ENCODE measurements at places on chromosomes 4 and X.

GRCh38 chrX:39974270-39974669 lies 123.5 kb downstream of the BCOR start:
- peak; percentile 34 for DNase-seq

GRCh38 chr4:10925996-10926395 lies 241.4 kb upstream of the CLNK start:
- DNase-seq: no peak

DNA sequence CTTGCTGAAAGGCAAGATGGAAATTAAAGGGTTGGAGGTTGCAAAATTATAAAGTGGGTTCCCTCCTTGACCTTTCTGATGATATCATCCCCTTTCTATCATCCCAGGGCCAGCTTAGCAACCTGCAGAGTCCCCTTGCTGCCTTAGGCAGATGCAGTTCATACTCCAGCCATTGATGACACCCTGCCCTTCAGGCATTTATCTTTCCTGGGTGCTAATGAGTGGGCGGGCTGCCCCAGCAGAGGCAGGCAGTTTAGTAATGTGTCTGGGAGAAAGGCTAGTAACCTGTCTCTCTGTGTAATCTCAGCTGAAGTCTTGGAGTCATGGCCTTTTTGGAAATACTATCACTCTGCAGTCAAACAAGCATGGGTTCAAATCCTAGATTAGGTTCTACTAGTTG lies 3.8 kb upstream of the FRMPD3 start:
- DNase-seq: no peak

- no peak for DNase-seq
Observed at GRCh38 chrX:6732101-6732500, 197.2 kb upstream of the VCX3A start.

GRCh38 chrX:133747196-133747595 lies 238.2 kb downstream of the GPC3 start:
- DNase-seq: no peak

- DNase-seq: no peak
Observed at GRCh38 chr4:16448241-16448840, 222.1 kb upstream of the TAPT1 start.

- DNase-seq: no peak
Observed at GRCh38 chr4:169271692-169272007, 894 bp upstream of the SH3RF1 start.

GRCh38 chr4:147994076-147994475 lies 262.2 kb downstream of the ARHGAP10 start:
- DNase-seq: no peak

- DNase-seq: peak; percentile 77
Observed at GRCh38 chrX:17635231-17635630, 102.1 kb upstream of the SCML1 start.

DNA sequence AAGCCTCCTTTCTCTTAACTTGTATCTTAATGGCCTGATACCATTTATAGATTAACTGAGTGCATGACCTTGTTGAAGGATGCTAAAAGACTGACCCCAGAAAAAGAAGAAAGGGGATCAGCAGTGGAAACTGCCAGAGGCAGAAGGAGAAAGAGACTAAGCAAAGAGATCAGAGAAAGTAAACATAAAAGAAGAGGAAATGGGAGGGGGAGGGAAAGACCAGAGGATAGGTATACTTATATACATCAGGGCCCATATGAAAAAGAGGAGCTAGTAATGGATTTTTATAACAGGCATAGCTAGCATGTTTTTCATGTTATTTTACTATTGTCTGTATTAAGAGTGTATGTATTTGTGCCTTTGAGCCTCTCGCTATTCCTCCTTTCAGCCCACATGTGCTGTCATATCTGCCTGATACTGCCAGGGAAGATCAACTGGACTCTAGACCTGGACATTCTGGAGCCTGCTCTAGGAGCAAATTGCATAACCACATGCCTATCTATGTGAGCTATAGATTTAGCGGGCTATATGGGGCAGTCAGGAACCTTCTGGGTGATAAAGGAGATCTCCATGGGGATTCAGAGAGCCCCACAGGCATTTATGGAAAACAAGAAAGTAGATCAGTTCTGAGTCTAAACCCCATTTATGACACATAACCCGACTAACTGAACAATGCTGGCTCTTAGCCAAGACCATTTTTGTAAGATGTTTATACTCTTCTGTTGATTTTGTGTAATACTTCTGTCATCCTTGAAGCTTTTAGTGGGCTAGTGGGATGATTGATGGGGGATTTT lies 13.4 kb upstream of the SNX12 start:
- no peak for DNase-seq

DNA sequence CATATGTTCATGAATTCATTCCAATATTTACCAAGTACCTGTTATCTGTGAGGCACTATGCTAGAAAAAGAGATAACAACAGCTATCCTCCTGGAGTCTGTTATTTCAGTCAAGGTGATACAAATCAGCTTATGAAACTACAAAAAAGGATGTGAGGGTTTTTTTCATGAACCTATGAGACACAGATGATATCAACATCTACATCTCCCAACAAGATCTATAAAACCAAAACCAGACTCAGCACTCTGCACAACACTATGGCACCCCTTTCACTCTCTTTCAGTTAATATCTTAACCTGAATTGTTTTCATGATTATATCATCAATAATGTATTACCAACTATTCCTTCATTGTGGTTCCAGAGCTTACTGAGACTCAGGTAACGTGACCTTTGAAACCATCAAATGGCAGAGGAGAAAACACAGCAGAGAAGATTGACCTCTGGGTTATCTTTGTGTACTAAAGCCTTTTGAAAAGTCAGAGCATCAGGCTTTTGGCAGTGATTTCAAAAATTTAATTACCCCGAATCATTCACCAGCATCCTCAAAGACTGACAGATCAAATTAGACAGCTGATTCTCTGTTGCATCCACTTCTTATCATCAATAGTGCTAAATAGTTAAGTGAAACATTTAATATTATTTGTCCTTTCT lies 244.6 kb upstream of the FTHL17 start:
- no peak for DNase-seq

- no peak for DNase-seq
Observed at GRCh38 chr4:26751004-26751403, 109.6 kb upstream of the STIM2 start.

- no peak for DNase-seq
Observed at GRCh38 chr4:140937866-140938265, 181.7 kb upstream of the TBC1D9 start.
